ENCODE measurements at places on chromosomes 1 and 21. TPM values are rescaled to one million over a fixed set of nuclear protein-coding genes. Genes with fewer than 3 reads are reported as not detected.

Gene RGSL1
- total RNA-seq: not detected

Gene SMIM12
- total RNA-seq: 45.8 TPM

Gene PRR9
- not detected for total RNA-seq

Gene BRINP3
- total RNA-seq: 3.3 TPM

Measured in epithelial cell of alveolus of lung (primary cell).